Epithelial cell of umbilical artery (primary cell): ENCODE measurements at places on chromosomes 12 and 14. TPM values are rescaled to one million over a fixed set of nuclear protein-coding genes. Genes with fewer than 3 reads are reported as not detected.

The PDZRN4 gene
- not detected in 2 replicates for total RNA-seq

The TOMM20L gene
- not detected in 2 replicates for total RNA-seq

The DMAC2L gene
- total RNA-seq, result 6.4 and 6.8 TPM in 2 replicates

The CLMN gene
- total RNA-seq, result 5.5 and 7.8 TPM in 2 replicates

The MAPK1IP1L gene
- 16.7 and 17.2 TPM in 2 replicates for total RNA-seq

The HCAR1 gene
- not detected in 2 replicates for total RNA-seq

The GALNT9 gene
- 0.32 and 0.76 TPM in 2 replicates for total RNA-seq

The MTHFD1 gene
- 38.7 and 66.3 TPM in 2 replicates for total RNA-seq

The CDK4 gene
- total RNA-seq, result 166 and 201 TPM in 2 replicates

The EFS gene
- not detected in 2 replicates for total RNA-seq

The KNTC1 gene
- total RNA-seq, result 28.9 and 37.4 TPM in 2 replicates

The CCDC196 gene
- not detected in 2 replicates for total RNA-seq

The CD4 gene
- not detected in 2 replicates for total RNA-seq

The VWF gene
- 531 and 644 TPM in 2 replicates for total RNA-seq

The SLC16A7 gene
- total RNA-seq, result 7.4 and 7.5 TPM in 2 replicates

The KITLG gene
- total RNA-seq, result 20.1 and 44.2 TPM in 2 replicates

The TRIM9 gene
- under 0.01 TPM in 1 of 2 replicates, not detected in the other for total RNA-seq

The LALBA gene
- not detected in 2 replicates for total RNA-seq

The RPGRIP1 gene
- not detected in 2 replicates for total RNA-seq

The CLEC2D gene
- 0.32 and 2.4 TPM in 2 replicates for total RNA-seq

The AQP2 gene
- not detected in 2 replicates for total RNA-seq

The LRRK2 gene
- total RNA-seq, result 0.65 and 3.8 TPM in 2 replicates

The DPF3 gene
- total RNA-seq, result 2.3 and 3.3 TPM in 2 replicates

The KLHDC1 gene
- 1.1 and 2.6 TPM in 2 replicates for total RNA-seq

The TMEM179 gene
- under 0.01 TPM in 1 of 2 replicates, not detected in the other for total RNA-seq

The INHBE gene
- total RNA-seq, result 0.15 TPM in 1 of 2 replicates, not detected in the other

The CAPZA3 gene
- total RNA-seq, result not detected in 2 replicates

The WNT1 gene
- total RNA-seq, result not detected in 2 replicates

The TMEM253 gene
- total RNA-seq, result not detected in 2 replicates

The ENDOU gene
- total RNA-seq, result not detected in 2 replicates

The FOXA1 gene
- under 0.01 and 0.91 TPM in 2 replicates for total RNA-seq

The TMPRSS12 gene
- total RNA-seq, result not detected in 2 replicates

The KRT77 gene
- not detected in 2 replicates for total RNA-seq

The KRT2 gene
- not detected in 2 replicates for total RNA-seq

The MORN3 gene
- total RNA-seq, result 0.91 and 0.97 TPM in 2 replicates

The KRT71 gene
- total RNA-seq, result not detected in 2 replicates

The DENND5B gene
- 7.8 and 11.2 TPM in 2 replicates for total RNA-seq
